ENCODE measurements at places on chromosomes 1 and 21.

- DNase-seq: no peak
These were observed 600.4 kb downstream of the ADGRL2 start for GRCh38 chr1:82401116-82401515.

- no peak for DNase-seq
These were observed 84.7 kb downstream of the PDE9A start for GRCh38 chr21:42737951-42738590.

GRCh38 chr1:18073066-18073642 is 34.4 kb upstream of the IGSF21 start:
- DNase-seq: no peak

DNA sequence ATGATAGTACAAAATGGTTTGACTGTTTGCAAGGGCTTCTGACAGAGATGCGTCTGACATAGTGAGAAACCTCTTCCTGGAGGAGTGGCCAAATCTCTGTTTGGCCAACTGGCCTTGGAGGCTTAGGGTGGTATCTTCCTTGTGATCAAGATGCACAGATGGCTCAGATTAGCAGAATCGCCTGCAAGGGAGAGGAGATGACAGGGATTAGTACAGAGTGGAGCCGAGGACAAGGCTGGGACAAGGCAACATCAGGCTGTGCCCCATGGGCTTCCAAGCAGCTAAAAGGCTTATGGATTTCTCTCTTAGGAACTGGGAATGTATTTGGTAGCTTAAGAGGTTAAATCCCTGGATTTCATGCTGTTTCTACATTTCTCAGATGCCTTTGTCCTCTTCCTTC is 379.1 kb downstream of the SIPA1L2 start:
- DNase-seq: no peak

DNA sequence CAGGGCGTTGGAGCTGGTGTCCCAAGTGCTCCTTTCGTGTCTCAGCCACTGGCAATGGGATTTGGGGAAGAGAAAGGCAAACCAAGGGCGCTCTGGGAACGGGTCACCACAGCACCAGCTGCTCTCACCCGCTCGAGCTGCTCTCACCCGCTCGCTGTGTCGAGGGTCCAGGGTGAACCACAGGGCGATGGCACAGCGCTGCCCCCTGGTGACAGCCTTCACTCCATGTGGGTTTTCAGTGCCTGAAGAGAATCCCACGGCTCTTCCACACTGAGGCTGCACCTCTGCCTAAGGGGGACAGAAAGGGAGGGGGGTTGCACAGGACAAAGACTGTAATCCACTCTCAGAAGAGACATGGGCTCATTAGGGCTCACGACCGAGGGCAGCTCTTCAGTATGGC is 7.1 kb upstream of the CLDN19 start:
- DNase-seq: no peak

- DNase-seq: peak; percentile 83
These were observed 155.9 kb upstream of the RUNX1 start for GRCh38 chr21:35204850-35205541.

DNA sequence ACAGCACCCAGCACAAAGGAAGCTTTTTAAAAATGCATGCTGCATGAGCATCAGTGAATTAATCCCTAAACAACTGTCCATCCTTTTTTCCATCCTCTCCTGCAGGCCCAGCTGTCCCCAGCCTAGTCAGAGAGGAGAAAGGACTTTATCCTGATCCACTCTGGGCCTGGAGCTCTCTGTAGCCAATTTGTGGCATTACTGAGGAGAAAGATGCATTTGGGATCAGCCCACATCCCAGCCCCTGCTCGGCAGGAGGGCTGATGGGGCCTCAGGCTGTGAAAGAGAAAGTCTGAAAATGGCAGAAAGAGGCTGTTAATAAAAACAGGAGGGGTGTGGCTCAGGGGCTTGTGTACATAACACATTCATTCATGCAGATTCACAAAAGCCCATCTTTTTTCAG is 37.5 kb upstream of the ATP2B4 start:
- DNase-seq: peak; percentile 57

DNA sequence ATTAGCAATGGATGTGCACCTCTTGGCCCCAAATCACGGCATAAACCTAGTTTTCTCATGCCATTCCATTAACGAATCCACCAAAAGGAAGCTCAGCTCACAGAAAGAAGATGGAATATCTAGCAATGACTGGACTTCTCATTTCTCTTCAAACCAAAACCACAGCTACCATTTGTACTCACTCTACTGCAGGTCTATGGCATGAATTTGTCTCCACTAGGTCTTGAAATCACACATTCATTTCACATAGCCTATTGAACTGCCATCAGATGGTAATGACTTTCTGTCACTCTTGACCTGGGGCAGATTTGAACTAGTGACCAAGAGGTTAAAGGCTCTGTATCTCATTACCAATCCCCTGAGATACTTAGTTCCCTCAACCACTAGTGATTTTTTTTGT is 382.7 kb downstream of the DPYD start:
- no peak for DNase-seq

DNA sequence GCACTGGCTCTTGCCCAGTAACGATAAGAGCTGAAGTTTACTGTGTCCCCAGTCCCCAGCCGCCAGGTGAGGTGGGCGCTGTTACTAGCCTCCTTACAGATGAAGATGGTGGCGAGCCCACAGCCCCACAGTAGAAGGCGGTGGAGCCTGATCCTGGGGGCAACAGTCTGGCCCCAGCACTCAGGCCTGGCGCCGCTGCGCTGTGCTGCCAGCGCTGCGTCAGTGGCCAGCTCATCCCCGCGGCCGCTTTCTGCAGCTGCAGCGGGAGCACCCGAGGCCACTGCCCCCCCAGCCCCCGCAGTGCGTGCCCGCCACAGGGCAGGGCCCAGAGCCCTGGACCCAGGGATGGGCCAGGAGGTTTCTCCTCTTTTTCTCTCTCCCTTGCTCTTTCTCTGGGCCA is 13.3 kb downstream of the H6PD start:
- DNase-seq: no peak

GRCh38 chr1:215539803-215540570 is 27.1 kb upstream of the KCTD3 start:
- DNase-seq: peak; percentile 34

DNA sequence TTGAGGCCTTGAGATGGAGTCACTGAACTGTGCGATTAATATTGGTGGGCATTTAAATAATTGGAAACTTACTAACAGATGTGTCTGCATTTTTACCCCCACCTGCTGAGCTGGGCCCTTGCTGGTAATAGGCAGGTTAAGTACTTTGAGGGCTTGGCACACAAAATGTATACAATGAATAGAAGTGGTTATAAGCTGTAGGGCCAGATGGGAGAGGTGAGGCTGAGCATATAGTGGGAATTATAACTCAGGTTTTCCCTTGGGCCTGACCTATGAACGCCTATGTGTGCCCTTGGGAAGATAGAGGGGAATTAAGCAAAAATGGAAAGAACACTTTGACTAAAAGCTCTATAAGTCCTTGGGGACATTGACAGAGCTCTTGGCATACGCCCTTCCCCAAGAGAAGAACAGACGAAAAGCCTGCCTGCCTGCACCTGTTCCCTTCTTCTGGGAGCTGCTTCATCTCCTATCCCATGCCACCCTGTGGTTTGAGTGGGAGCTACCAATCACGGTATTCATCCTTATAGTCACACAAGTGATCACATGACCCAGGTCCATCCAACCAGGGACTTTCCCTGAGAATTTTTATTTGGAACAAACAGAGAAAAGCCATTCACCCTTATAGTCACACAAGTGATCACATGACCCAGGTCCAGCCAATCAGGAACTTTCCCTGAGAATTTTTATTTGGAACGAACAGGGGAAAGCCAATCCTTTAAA is 260.7 kb upstream of the CSF3R start:
- no peak for DNase-seq

DNA sequence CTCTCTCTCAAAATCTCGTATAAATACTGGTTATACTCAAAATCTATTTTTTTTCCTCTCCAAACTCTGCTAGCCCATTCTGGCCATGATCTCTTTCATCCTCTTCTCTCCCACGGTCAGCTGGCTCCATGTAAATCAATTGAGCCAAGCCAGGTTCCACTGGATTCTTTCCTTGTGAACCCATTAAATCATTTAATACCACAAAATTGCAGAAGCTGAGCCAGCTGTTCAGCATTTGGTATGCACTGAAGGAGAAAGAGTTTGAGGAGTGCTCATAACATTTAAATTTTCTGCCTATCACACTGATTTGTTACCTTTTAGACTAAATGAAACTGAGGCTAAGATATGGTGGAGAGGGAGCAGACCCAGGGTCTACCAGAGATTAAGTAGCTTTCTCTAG is 29.1 kb upstream of the TADA1 start:
- peak; percentile 8 for DNase-seq

DNA sequence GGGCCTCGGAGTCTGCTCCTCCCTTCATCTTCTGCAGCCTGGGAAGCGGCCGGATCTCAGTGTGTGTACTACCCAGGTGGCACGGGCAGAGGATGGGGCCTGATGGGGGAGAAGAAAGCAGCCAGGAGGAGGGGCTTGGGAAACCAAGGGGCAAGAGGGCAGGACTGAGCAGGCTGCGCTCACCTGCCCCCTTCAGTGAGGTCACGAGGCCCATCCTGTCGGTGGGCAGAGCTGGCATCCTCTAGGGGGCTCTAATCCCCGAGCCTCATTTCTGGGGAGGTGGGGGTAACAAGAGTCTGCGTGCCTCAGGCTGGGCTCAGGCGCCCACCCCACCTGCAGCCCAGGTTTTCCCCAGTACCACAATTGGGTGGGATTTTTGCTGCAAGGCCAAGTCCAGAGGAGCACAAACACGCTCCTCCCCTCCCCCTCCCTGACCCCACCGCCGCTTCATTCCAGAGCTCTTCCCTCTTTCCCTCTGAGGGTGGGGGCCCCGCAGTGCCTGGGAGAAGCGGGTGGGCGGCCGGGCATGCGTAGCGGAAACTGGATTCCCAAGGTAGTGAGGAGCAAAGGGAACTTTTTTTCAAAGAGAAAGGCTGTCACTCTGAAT is 1.8 kb upstream of the WNT3A start:
- DNase-seq: no peak

DNA sequence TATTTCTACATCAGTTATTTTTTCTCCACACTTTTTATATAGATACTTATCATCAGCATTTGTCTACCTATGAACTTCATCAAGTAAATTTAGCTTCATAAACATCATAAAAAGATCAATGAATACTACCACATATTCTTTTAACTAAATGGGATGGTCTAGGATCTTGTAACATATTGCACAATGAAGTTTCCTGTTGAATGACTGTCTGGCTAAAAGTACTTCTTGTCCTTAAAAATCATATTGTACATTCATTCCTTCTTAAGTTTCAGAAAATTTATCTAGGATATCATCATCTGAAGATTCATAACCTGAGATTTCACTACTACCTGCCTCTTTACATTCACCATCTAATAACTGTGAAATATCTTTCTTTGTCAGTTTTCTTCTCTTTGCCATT is 69.0 kb downstream of the MAGI3 start:
- DNase-seq: no peak

DNA sequence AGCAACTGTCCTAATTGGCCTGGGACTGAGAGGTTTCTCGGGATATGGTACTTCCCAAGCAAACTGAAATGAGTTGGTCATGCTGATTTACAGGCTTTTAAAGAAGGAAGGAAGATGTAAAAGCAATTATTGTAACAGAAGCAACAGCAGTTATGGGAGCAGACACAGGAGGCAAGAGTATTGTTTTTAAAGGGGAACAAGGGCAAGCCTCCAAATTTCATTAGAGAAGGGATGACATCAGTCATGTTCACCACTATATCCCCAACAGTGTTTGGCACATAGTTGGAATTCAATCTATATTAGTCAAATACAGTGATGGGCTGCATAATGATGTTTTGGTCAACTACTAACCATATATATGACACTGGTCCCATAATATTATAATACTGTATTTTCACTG is 46.0 kb upstream of the JUN start:
- DNase-seq: peak; percentile 90

DNA sequence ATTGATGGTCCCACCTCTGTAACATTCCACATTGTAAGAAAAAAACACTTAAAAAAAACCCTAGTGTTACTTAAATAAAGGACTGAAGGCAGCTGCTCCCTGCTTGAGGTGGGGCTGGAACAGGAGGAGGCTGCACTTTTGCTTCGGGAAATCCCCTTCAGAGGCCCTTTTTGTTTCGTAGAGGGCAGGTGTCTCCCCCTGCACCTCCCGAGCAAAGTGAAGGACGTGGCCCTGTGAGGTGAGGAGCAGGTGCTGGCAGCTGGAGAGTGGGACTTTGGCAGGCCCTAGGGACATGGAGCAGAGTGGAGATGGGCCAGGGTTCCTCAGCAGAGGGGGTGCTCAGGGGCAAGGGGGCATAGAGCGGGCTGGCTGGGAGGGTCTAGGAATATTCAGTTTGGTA is 33.4 kb upstream of the WNT4 start:
- DNase-seq: no peak

DNA sequence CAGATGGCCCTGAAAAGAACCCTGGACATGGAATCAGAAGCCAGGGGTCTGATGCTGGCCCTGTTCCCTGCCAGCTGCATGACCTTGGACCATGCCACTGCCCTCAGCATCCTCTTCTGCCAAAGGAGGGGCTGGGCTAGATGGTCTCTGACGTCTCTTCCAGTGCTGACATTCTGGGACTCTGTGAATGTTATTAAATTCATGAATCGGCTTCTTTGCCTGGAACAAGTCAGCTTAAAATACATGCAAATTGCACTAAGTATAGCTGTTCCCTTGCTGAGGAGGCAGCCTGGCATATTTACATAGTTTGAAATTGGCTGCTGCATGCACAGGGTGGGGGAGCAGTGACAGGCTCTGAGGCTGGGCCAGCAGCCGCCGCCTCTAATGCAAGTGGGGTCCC is 23.8 kb downstream of the KCNA2 start:
- no peak for DNase-seq

GRCh38 chr1:94270801-94271203 is 33.4 kb upstream of the ARHGAP29 start:
- DNase-seq: peak; percentile 72

DNA sequence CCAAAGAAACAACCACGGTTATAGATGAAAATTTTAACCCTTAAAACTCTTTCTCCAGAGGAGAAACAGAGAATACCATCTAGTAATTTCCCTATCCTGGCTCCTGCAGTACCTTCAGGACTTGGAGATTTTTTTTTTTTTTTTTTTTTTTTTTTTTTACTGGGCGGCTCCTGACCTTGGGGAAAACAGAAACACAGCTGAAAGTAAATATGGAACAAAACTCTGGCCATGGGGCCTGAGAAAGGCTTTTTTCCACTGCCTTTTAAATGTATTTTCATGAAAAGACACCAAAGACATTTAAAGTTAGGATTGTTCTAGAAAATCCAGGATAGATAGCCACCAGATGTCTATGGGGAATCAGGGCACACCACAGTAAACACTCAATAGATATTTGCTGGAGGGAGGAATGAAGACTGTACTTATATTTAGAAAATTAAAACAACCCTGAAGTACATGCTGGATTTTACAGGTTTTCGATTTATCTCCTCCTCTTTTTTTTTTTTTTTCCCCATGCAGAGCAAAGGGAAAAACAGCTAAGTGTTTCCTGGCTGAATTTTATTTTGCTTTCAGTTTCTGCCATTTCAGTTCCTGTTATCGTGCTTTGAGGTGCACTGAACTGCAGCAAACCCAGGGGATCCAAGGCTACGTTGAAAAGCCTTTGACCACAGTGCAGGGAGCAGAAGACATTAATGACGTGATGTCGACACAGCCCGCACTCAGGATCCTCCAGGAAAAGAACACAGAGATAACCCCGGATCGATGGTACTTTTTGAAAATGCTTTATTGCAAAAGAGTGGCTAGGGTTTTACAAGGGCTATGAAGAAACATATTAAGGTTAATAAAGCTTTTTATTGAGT is 35.7 kb upstream of the CNN3 start:
- DNase-seq: no peak
